K562 (cell line): ENCODE measurements at places on chromosomes 6 and 20.

- no peak for DNase-seq
Measured at GRCh38 chr20:4130404-4131189, 115.2 kb upstream of the RNF24 start.

DNA sequence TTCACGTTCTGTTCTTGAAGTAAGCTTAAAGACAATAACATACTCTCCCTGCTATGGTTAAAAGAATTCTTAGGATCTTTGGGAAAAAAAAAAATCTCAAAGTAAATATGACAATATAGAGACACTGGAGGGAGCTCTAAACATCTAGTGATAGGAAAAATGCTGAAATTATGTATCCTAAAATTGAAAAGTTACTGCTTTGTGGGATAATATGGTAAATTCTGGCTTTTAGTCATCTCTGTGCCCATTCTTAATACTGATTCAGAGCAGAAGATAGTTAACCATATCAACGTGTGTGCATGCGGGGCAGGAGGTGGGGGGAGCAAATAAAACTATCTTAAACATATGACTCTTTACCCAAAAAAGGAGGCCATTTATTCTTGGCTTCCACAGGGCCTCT, 165.4 kb downstream of the GMPR start:
- no peak for DNase-seq

- DNase-seq = peak; percentile 71
Measured at GRCh38 chr20:1185790-1186334, 1.1 kb upstream of the TMEM74B start.

DNA sequence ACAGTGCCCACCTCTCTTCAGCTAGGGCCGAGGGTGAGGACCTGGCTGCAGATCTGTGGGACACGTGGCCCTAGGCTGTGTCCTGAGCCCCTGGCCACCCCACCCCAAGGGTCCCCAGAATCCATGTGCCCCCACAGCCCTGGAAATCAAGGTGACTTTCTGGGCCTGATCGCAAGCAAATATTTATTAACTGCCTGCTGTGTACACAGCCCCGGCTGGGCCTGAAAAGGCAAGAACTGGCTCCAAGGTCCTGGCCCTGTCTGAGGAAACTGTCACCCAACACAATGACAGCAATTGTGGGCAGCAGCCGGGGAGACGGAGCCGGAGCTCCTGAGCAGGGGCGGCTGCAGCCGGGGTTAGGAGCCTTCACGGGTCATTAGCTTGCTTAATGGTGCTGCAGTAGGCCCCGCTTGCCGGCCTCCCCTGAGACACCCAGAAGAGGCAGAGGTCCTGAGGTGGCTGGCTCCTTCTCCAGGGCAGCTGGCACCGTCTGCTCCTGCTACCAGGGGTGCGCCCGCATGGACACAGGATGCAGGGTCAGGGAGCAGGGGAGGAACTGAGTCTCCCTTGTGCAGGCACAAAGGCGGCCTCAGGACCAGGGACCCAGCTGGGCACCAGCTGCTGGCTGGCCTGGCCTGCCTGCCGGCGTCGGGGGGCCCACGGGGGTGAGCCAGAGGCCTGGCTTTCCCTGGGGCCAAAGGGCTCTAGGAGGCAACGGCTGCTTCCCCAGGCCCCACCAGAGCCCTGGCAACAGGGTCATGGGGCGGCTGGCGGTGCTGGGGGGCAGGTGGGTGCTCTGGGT, 24.1 kb downstream of the NPEPL1 start:
- DNase-seq = no peak

- DNase-seq = no peak
Measured at GRCh38 chr6:133034509-133035206, 206.5 kb upstream of the EYA4 start.

DNA sequence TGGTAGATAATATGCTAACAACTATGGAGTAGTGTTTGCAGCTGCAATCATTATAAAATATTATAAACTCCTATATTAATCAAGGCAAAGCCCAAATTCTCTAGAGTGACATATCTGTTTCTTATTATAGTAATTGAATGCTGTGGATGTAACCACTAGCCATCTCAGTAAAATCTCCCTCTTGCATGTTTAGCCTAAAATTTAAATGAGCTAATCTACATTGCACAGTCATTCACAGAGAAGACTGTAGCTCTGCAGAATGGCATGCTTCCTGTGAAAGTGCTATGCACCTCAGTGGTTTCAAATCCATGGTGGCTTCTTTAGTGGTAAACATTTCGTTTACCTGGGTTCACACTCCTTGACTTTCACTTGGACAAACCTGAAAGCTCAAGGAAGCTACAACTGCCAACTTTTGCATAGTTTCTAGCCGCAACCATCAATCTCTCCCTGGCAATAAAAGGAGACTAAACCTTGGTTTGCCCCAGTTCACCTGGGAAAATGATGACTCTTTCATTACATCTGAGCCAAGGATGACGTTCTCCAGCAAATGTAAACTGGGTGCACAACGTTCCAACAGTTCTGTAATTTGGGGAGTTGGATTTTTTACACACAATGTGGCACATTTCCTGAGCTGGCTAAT, 47.2 kb downstream of the FILIP1 start:
- no peak for DNase-seq

- DNase-seq = no peak
Measured at GRCh38 chr6:74550821-74551220, 655.0 kb downstream of the COL12A1 start.

DNA sequence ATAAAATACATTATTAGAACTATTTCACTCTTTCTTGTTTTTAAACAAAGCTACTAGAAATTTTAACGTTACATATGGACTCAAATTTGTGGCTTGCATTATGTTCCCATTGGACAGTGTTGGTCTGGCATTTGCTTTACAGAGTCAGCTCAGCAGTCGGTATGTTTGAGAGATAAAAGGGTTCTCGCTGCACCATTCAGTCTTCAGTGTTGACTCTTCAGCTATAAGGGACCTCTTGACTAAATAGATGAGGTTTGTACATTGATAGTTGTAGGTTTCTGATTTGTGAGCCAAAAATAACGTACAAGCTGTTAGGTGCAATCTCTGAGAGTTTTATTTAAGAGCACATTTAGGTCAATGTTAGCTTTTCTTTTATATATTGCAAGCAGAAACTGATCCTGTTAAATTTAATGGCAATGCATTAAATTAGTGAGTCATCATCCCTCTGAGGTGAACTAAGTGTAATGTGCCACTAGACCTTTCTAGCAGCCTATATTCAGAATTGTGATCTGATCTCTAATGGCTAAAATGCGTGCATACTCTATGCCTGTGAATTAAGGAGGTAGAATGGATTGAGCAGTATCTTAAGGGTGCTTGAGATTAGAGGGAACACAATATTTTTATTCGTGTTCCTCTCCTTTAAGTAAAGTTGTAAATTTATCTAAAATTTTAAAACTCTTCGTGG, 485.6 kb upstream of the SYNCRIP start:
- DNase-seq = no peak

GRCh38 chr20:62617711-62618483, 24.4 kb upstream of the SLCO4A1 start:
- no peak for DNase-seq

DNA sequence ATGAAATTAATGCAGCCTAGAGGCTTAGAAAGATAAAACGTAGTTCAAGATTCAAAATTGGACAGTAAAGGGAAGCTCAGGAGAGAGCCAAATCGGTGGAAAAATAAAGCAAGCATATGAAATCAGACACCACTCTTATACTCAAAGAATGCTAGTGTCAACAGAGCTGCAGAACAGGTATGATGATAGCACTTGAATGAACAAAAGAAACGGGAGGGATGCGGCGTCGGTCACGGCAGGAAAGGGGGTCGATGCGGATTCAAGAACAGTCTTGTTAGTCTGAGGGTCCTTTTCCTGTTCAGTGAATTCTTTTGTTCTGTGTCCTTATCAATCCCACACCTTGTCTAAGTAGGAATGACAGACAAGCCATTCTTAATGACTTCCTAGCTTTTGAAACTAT, 114.4 kb downstream of the FOXC1 start:
- no peak for DNase-seq

DNA sequence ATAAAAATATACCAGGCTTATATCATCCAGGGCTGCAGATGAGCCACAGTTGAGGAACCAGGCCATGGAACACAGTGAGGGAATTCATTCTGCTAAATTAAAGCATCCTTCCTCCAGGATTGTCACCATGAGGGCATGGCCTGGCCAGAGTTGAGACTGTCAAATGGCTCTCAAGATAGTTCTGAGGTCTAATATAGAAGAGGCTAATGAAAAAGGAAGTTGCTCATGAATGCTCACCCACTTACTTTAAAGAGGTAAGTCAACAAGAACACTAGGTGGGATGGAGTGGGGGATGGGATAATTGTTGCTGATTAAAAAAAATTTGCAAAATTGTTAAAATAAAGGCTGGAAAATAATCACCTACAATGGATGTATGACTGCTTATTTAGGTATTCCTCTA, 72.0 kb upstream of the GCM1 start:
- DNase-seq = no peak

DNA sequence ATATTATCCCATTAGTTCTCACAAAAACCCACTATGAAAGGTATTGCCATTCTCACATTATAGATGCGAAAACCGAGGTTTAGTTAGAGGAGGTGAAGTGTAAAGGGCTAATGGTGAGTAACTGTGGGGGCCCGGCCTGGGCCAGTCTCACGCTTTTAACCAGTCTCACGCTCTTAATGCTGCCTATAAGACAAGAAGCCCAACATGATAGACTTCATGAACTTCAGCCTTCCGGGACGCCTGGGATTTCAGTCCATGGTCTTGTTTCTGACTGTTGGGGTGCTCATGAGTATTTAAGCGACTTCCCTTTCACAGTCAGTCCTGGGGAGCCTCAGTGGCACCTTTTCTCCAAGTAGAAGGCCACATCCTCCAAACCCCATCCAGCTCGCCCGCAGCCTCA, 31.7 kb downstream of the AGPAT4 start:
- DNase-seq = no peak

DNA sequence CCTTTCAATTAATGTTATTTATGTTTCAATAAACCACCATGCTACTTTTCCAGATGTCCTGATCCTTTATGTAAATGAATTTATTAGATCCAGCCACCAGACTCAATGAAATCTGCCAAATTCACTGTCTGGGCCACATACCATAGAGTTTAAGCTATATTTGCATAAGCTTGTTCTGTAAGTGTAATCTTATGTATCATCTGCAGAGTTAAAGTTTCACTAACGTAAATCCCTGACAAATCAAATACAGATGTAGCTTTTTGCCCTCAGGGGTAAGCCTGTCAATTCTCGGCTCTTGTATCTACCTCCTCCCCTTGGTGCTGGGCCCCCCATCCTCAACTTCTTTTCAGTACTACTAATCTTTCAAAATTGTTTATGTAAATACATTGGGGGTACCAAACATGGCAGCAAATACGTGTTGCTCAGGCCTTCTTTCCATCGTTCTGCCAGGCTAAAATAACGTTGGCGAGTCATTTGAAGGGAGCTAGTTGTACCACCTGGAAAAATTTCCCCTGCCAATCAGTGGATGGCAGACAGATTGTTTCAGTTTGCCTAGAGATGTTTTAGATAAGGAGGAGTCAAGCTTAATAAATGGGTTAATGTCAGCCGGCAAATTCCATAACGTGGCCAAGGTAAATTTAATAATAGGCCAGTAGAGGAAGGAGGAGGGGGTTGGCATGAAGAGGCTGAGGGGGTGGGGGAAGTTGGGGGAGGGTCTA, 79.6 kb downstream of the RPS12 start:
- DNase-seq = no peak

DNA sequence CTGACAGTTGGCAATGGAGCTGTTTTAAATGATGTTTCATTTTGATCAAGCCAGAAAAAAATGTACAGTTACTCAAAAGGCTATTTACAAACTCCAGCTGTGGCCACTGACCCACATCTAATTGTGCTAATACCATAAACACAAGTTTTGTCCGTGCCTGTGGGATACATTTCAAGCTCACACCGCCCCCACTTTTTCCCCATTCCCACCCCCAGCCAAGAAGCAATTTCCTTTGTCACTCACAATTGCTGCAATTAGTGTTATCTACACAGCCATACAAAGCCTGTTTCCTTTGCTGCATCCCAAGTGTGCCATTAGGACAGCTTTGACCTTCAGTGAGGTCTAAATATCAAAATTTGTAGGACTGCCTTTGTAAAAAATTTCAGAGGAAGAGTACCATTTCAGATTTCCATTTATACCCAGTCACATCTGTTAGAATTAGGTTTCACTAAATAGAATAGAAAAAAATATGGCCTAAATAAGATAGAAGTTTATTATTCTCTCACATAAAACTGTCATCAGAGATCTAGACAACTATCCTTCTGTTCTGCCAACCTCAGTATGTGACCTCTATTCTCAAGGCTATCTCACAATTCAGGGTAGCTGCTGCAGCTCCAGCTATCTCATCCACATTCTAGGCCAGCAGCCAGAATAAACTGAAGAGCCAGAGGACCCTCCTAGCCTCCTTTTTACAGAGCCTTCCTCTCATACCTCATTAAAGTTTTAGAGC, 202.6 kb downstream of the NFATC2 start:
- DNase-seq = peak; percentile 45

DNA sequence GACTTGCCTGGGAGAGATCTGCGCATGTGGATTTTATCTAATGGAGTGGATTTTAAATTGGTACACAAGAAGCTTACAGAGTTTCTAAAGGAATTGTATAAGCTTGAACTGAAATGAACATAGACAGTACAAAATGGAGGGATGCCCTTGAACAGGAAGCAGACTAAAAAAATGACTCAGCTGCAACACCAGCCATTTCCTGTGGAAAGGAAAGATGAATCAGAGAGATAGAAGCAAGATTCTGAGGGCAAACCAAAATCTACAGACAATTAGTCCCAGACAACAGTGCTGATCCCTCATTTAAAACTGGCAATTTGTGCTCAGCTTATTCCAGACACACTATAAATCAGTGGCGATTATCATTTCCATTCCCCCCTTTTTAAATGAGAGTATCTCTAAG, 114.6 kb upstream of the TCF21 start:
- no peak for DNase-seq

DNA sequence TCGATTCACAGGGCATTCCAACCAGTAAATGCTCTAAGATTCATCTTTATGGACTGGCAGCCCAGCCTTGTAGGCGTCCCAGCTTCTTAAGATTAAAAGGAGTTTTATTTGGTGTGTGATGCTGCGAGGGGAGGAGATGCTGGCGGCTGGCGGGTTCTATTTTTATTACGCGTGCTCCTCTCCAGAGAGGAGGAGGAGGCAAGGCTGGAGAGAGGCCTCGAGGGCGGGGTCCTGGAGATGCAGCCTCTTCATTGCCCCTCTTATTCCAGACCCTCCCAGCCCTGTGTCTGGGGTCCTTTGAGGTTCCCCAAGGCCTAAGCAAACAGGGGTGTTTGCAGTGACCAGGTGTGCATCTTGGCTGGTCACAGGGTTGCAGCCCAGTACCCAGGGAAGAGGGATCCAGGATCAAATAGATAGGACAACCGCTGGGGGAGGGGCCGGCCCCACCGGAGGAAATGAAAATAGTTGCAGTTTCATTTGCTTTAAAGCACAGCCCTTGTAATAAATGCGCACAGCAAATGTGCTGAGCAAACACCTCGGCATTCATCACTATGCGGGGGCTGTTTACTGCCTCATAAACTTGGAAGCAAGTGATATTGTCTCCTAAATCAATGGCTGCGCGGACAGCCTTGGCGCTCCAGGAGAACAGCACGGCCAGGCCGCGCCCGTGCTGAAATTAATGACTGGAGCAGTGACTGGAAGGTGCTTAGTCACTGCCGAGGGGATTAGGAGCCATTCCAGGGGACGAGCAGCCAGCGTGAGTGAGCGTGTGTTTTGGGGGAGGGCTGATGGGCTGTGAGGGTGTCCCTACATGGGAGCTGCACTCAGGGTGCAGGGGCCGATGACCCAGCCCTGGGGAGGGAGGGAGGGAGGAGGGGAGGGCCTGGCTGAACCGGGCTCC, 83.0 kb downstream of the TMEM242 start:
- DNase-seq = peak; percentile 87
